ENCODE measurements at places on chromosomes 2 and 18.

DNA sequence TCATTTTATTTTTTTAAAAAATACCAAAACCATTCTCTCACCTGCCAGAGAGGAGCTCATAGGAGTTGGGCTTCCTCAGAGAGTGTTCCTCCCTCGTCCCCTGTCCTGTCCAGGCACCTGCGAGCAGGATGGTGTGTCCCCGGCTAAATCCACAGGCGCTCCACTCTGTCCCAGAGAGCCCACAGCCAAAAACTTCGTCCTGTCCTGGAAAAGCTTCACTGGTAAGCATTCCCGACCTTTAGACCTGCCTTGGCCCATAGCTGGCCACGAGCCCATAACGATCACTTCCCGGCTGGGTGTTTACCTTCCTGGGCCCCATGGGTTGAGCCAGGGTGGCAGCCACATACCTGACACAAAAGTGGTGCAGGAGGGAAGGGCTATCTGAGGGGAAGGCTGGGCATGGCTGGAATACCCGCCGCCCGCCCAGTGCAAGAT is at the start of gene NGEF:
TSS of gene NGEF (minus strand) at position 230 of the 435 bp plus-strand sequence. CDS start 38,366 bp downstream, outside the sequence.
- DNase-seq, result no peak

- DNase-seq, result no peak
Measured at GRCh38 chr2:122244598-122245229, 489.3 kb downstream of the TSN start.

GRCh38 chr2:100894105-100894795 is 74.3 kb downstream of the NPAS2 start:
- DNase-seq, result no peak

DNA sequence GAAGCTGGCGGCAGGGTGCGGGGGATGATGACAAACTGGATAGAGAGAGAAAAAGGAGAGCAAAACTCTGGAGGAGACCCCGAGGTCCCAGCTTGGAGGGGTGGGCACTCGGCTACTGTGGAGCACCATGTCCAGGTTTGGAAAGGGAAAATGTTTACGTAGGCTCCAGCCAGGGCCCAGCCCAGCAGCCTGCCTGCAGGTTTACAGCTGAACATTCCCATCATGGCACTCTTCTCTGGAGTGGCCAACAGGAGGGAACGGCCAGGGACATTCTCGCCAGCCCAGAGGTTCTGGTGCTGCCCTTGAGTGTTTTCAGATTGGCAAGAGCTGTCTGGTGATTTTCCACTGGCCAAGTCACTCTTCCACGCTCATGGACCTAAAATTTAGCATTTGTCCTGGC is 262.9 kb upstream of the TCF4 start:
- no peak for DNase-seq

- DNase-seq, result no peak
Measured at GRCh38 chr18:77067291-77068061, 65.1 kb downstream of the MBP start.

DNA sequence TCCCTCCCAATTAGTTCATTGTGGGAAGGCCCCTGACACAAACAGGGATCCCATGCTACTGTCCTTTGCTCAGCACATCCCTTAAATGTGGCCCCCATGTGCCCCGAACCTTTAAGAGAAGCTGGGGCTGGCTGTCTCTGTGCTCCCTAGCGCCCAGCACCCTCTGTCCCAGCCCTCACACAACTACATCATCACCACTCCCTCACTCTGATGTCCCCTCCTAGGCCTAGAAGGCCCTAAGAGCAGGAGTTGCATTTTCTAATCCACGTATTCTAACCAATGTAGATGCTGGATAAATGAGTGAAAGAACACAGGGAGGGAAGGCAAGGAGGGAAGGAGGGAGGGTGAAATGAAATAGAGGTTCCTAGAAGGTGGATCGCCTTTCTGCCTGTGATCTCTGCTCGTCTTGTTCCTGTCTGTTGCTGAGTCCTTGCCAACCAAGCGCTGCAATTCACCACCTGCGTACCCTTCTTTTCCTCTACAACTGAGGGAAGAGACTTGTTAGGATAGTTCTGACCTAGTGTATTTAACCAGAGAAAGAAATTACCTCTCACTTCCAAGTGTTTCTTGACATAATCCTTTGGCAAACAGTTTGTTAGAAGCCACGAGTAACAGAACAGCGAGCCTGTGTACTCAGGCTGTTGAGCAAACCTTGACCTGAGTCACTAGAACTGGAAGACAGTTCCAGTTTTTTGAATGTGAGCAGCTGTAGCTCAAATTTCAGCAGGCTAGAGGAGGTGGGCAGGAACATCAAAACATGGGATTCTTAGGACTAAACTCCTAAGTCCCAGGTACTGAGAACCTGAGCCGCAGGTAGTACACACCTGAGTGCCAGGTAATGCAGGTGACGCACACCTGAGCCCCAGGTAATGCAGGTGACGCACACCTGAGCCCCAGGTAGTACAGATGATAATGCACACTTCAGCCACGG is 181.5 kb upstream of the ID2 start:
- DNase-seq, result no peak

DNA sequence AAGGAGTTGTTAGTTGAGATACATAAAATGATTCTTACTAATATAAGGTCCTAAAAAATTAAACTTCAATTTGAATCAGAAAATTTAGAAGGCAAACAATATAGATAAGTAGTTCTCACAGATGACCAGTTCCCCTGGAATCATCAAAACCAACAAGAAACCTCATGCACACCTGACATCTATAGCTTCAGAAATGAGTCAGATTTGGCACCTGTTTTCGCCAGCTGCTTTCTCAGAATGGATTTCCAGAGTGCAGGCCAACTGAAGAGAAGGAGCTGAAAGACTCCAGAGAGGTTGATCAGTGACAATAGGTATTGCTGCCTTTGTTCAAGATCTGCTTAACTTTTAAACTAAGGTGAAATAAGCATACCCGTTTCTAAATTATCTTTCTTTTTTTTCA is 192.4 kb downstream of the RDH14 start:
- DNase-seq, result no peak

DNA sequence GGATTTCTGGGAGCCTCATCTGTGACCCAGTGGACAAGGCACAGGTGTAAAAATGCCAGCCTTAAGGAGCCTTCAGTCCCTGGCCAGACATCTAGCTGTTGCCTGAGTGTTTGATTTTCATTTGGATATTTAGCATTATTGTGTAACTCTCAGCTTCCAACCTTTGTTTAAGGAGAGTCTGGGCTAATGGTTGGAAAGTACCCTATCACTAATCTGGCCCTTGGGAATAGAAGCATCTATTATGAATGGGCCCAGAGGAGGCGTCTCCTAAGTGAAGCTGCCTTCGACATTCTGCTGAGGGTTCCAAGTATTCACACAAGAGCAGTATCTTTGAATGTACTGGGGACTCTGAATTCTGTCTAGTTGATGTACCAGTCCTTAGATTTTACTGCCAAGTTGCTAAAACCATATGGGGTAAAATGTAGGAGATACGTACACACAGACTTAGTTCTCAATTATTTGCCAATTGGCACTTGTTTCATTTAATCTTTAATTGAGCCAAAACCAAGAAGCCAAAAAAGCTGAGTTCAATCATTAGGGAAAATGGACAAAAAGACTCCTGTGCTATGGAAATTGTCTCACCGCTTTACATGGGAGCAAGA is 7.2 kb upstream of the ANKRD29 start:
- DNase-seq, result no peak

Measured in substantia nigra (tissue), 51 donors.